ENCODE measurements at places on chromosomes 2 and 18.

DNA sequence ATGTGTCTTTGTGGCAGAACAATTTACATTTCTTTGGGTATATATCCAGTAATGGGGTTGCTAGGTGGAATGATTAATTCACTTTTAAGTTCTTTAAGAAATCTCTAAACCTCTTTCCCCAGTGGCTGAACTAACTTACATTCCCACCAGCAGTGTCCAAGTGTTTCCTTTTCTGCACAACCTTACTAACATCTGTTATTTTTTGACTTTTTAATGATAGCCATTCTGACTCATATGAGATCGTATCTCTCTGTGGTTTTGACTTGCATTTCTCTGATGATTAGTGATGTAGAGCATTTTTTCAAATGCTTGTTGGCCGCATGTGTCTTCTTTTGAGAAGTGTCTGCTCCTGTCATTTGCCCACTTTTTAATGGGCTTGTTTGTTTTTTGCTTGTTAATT, 43.1 kb upstream of the PTH2R start:
- no peak for DNase-seq

DNA sequence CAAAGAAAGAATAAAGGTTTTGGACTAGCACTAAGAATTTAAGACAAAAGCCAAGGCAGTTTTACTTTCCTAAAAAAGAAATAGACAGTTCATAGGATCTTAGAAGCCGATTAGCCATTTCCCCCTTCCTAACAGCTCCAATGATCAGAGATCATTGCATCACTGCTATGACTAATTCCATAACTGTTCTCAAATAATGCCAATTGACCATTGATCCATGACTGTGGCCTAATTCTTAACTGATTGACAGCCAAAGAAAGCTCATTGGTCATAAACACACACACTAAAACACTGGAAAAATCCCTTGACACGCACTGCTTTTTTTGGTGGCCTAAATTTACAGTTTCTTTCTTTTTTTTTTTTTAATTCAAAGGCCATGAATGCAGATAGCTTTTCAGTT, 345.0 kb upstream of the ACVR2A start:
- DNase-seq: no peak

DNA sequence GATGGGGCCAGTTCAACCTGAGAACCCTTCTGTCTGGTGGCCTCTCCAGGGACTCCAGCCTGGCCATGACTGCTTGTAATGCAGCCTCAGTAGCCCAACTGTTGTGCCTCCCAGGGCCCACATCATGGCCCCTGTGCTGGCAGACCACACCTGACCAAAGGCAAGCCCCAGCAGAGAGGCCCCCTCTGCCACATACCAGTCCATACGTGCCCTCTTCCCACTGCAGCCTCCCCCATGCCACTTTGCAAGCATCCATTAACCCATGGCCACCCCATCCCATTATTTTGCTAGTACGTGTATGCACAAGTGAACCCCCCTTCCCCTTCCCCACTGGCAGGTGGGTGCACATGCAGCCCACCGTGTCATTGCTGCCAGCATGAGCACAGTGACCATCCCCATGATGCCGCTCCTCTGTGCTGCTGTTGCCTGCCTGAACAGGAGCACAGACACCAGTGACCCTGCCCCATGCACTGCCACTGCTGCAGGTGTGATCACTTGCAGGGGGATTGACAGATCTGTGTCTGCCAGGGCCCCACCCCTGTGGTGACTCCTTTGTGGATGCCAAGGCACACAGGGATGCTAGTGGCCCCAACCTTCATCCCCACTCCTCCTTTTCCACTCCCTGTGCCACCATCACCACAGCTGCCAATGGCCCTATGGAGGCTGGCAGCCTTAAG, 330.0 kb upstream of the DSEL start:
- no peak for DNase-seq

DNA sequence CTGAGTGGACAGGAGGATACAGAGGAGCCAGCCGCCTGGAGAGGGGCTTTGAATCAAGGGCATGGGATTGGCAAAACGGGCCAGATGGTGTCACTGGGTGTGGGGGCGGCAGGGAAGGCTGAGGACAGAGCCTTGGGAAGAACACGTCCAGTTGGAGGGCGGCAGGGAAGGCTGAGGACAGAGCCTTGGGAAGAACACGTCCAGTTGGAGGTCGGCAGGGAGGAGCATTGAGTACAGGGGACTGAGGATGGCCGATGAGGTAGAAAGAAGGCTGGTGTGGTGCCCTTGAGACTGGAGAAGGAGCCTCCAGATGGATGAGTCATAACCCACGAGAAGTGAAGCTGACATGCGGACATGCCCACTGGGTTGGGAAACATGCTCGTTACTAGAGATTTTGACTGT, 4.5 kb downstream of the HES6 start:
- no peak for DNase-seq

GRCh38 chr2:161367675-161368074, 48.4 kb upstream of the TBR1 start:
- DNase-seq: no peak

DNA sequence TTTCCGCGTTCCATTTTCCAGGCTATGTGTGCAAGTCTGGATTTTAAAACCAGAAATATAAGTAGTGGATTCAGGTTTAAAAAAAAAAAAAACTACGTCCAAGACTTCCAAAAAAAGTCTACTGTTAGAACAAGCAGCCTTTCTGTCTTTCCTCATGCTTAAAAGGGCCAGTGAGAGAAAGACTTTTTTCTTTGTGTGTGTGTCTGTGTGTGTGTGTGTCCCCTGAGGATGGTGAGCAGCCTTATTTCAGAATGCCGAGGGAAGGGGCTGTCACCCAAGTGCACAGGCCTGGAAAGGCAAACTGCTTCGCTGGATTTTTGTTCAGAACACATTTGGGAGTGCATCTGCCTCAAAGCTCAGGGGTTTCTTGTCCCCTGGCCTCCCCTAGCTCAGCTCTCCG, 98.8 kb downstream of the ZBTB7C start:
- no peak for DNase-seq

- peak; percentile 45 for DNase-seq
Observed at GRCh38 chr2:120622886-120623753, 112.5 kb upstream of the GLI2 start.

DNA sequence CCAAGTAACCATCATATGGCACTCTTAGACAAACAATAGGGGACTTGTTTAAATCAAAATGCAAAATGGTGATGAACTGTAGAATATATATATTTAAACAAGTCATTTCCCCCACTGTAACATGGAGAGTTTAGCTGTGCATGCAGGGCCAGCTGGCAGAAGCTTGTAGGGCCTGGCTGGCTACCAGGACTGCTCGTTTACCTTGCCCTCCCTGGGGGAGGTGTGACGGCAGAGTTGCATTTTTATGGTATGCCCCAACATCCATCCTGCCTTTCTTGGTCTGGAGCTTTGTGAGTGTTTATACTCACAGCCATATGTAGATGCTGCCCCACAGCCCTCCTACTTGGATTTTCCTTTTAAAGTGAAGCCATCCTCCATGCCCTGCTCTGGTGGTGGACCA, 101.7 kb upstream of the ZFP36L2 start:
- DNase-seq: no peak

GRCh38 chr2:196160101-196160500, 11.3 kb downstream of the STK17B start:
- peak; percentile 61 for DNase-seq
